Muscle of arm (tissue), 14 donors: ENCODE measurements at places on chromosomes 6 and 20. TPM values are rescaled to one million over a fixed set of nuclear protein-coding genes. Genes with fewer than 3 reads are reported as not detected.

Gene IRF4
- not detected for polyA plus RNA-seq

- DNase-seq: no peak
Measured at GRCh38 chr6:131652472-131652871, 15.4 kb downstream of the ENPP3 start.

Gene ATP6V1G2
- polyA plus RNA-seq: 3.3 TPM

Gene EPPIN
- polyA plus RNA-seq: not detected

DNA sequence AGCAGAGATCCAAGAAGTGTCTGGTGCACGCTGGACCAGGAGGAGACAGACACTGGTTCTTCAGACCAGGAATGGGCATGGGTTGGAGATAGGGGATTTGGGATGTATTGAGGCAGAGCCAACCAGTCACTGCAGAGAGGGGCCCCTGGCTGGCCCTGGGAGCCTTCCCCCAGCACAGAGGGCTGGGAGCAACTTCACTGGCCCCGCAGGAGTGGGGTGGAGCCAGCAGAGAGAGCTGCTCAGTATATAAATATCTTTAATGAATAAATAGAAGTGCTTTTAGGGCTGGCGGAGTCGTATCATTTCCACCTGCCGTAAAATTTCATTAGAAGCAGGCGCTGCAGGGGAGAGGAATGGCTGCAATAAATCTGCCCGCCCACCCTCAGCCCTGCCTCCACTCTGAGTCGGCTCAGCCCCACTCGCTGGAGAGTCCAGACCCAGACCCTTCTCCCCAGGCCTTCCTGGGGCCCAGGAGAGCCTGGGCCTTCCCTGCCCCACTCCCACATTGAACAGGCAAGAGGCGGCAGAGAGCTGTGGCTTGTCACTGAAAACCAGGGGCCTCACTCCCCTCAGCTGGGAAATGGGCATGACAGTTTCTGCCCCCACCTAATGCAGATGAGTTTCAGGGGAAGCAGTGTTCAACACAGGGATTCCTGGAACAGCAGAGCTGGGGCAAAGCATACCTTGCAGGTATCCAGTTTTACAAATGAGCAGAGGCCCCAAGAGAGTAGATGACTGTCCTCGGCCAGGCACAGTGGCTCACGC, 23.9 kb upstream of the VSTM2L start:
- DNase-seq: no peak

Gene PDCD2
- polyA plus RNA-seq: 54.9 TPM

DNA sequence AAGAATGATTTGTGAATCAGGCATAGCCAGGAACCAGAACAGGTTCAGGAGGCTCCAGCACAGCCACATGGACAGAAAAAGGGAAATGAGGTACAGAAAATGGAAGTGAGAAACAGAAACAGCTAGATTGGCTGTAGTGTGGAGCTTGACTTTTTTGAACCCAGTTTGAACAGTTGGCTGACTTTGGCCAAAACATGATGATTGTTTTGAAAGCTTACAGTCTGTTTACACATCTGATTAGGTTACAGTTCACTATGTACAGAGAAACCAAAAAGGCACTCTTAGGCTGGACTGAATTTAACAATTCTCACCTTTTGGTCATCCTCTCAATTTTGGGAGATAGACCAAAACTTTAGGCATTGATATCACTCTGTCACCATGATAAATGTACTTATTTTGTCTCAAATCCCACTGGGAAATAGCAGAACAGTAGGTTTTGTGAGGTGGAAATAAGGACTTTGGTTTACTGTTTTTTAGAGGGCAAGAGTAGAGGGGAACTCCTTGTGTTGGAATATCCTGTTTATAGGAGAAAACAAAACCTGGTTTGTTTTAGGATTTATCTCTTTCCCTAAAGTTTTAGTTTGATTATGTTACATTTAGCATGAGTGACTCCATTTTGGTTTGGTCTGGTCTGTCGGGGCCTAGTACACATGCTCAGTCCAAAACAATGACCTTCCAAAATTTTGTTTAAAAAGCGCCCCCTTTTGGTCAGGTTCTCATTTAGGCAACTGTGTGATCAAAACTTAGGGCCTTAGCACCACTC, 123.1 kb downstream of the OLIG3 start:
- DNase-seq: no peak

Gene ABHD16B
- not detected for polyA plus RNA-seq

DNA sequence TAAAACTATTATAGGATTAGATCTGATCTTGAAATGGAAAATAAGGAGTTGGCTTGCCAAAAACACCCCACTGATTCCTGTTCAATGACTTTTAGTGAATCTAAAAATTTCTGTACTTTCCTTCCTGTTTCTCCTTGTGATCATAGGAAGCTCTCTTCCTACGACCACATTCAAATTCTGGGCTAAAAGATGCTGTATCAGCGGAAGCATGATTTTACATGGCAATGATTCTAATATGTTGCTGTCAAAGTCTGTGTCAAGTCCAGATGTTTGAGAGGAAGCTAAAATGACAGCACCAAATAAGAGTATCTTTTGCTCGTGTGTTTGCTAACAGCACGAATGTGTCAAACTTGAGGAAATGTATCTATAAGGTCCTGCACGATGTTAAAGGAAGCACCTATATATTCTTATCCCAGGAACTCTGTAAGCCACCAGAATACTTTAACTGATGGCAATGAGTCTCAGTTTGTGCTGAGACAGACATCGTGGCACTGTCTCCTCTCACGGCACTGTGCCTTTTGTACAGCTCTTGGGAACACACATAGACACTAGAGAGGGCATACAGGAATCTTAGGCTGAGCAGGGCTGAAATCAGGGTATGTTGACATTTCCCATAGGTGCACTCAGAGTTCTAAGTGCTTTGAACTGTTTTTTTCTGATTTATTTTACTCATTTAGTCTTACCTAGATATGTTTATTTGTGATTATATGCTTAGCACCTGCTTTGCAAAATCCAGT, 24.9 kb upstream of the MAP3K4 start:
- DNase-seq: no peak

DNA sequence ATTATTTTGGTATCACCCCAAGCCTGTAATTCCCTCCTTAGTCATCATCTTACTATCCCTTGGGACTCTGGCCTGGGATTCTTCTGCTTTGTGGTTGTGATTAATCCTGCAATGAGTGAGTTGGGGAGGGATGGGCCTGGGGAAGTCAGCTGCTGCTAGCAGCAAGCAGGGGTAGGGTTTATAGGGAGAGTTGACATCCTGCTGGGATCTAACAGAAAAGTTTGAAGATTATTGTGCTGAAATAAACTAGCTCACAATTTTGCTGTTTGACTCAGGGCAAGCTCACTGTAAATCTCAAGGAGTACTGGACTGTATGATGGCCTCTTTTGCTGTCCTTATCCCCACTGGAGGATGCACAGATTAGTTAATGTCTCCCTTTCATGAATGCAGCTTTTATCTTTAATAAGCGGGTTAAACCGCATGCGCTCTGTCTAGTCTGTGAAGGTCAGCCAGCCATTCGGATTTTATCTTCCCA, 83.4 kb downstream of the JARID2 start:
- no peak for DNase-seq

DNA sequence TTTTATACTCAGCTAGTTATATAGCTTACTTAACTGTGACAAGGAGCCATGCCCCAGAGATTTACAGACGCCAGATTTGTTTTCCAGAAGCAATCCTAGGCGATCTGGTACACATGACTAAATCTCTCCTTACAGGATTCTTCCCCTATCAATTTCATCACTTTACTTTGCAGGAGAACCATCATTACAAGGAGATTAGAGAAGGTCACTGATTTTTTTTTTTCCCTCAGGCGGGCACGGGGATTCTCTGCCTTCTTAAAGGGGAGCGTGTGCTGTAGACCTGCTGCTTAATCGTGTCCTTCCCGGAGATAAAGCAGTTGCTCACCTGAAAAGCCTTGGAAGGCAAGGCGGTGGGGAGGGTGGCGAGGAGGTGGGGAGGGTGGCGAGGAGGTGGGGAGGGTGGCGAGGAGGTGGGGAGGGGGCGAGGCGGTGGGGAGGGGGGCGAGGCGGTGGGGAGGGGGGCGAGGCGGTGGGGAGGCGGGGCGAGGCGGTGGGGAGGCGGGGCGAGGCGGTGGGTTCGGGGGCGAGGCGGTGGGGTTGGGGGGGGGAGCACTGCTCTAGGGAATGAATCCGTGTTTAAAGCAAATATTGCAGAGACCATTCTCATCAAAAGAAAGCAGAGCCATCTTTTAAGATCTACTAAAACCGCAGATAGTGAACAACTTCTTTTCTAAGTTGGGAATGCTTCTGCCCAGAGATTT, 14.3 kb upstream of the MRAP2 start:
- DNase-seq: no peak

- no peak for DNase-seq
Measured at GRCh38 chr20:63567136-63567385, 7.0 kb downstream of the HELZ2 start.

GRCh38 chr6:22043284-22043962, 253.4 kb downstream of the PRL start:
- peak; percentile 38 for DNase-seq

Gene SOX18
- polyA plus RNA-seq: not detected

- DNase-seq: no peak
Measured at GRCh38 chr6:160261991-160262680, 3.5 kb upstream of the SLC22A2 start.

GRCh38 chr6:6619021-6619794, 30.7 kb downstream of the LY86 start:
- DNase-seq: no peak

- no peak for DNase-seq
Measured at GRCh38 chr6:165732696-165733488, 69.9 kb upstream of the PDE10A start.

- no peak for DNase-seq
Measured at GRCh38 chr6:11202513-11203305, 29.8 kb downstream of the NEDD9 start.

- no peak for DNase-seq
Measured at GRCh38 chr6:11050731-11051130, 6.6 kb upstream of the ELOVL2 start.

DNA sequence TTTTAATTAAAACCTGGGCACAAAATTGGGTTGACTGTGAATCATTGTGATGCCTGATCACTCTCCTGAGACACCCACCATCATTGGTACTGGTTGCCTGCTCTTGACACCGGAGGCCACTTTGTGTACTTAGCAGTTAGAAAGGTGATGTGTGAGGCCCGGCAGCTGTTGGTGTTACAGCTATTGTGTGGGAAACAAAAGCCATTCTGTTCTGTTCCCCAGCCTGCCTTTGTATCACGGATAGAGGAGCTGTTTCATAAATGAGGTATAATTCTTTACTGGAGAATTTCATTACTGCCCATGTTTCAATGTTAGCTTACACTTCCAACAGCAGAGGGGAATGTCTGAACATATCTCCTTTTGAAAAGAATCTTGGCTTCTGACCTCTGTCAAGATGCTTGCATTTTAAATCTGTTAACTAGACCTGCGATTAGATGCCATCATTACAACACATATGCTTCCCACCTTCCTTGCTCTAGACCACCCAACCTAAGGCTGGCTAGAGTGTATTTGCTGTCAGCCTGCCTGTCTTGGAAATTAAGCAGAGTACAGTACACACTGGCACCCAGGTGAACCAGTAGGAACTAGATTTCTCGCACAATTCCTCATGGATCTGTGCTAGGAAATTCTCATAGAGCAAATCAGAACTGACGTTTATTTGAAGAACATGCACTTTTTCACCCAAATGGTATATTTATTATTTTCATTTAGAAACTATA, 142.4 kb upstream of the INSM1 start:
- no peak for DNase-seq

Gene ZNF391
- 5.0 TPM for polyA plus RNA-seq

Gene BTN1A1
- polyA plus RNA-seq: 0.13 TPM

Gene STAU1
- polyA plus RNA-seq: 51.6 TPM

- DNase-seq: no peak
Measured at GRCh38 chr6:32995448-32995847, 13.9 kb downstream of the HLA-DOA start.

- DNase-seq: no peak
Measured at GRCh38 chr6:128757961-128758360, 125.0 kb upstream of the LAMA2 start.

DNA sequence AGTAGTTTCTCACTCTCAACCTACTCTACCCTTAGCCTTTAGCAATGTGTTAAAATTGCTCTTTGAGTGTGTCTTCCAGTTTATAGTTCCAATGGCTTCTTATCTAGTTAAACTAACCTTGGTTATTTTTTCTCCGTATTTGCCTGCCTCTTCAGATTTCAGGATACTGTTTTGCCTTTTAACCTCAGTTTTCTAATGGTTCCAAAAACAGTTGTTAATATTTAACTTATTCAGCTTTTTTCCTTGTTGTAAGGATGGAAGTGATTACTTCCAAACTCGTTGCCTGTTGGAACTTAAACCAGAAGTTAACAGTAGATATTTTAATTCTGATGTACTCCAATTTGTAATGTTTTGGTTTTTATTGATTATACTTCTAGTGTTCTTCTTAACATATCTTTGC, 1574.9 kb downstream of the HACE1 start:
- DNase-seq: no peak

Gene BMP6
- 1.3 TPM for polyA plus RNA-seq

Gene CTCFL
- 0.11 TPM for polyA plus RNA-seq

DNA sequence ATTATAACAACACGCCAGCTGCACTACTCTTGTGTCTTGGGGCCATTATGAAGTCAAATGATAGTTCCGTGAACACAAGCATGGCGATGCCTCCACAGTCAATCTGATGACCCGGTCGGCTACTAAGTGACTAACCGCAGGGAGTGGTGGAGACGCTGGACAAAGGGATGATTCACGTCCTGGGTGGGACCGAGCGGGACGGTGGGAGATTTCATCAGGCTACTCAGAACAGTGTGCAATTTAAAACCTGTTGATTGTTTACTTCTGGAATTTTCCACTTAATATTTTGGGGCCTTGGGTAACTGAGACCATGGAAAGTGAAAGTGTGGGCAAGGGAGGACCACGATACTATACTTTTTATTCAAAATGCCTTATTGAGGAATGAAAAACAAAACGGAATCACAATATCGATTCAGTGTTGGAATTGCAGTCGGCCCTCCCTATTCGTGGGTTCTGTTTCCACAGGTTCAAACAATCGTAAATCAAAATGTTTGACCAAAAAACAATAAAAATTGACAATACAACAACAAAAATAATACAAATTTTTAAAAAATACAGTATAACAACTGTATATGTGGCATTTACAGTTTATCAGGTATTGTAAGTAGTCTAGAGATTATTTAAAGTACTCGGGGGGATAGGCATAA, 66.5 kb downstream of the MYLK4 start:
- DNase-seq: no peak

DNA sequence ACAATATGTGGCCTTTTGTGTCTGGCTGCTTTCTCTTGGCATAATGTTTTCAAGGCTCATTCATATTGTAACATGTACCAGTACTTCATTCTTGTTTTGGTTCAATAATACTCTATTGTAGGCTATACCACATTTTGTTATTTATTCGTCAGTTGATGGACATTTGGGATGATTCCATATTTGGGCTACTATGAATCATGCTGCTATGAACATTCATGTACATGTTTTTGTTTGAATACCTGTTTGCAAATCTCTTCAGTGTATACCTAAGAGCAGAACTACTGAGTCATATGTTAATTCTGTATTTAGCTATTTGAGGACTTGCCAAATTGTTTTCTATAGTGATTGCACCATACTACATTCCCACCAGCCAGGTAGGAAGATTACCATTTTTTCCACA, 259.9 kb downstream of the GMPR start:
- no peak for DNase-seq

DNA sequence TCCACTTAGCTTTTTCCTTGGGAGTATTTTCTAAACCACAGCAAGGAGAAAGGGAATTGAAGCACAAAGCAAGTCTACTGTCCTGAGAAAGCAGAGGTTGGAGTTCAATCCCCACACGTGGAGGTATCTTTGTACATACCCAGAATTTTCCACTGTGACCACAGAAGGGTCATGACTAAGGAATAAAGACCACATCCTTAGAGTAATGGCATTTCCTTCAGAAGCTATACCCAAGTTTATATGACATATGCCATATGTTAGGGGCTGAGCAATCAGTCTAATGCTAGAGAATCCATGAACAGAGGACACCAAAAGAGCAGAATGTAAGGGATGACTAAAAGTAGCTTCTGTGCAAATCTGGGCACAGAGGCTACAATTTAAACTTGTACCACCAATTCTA, 46.4 kb downstream of the ATG5 start:
- no peak for DNase-seq
